Skin of body (tissue), 3 donors: ENCODE measurements at places on chromosomes 7 and 10.

DNA sequence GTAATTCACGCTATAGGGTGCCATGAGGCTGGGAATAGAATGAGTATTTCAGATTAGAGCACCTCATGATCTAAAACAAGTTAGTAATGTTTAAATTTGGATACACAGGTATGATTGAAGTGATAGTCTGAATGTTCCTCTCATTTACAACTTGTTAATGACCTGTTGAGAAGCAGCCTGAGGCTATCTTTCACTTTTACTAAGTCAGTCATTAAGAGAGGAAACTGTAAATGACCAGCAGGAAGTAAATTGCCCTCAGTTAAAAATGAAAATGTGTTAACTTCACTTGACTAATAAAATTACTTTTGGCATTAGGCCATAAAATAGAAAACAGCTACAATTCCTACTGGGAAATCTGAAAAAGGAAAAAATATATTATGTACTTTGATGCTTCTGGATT lies 1042.0 kb downstream of the DNAJB9 start:
- no peak for DNase-seq

DNA sequence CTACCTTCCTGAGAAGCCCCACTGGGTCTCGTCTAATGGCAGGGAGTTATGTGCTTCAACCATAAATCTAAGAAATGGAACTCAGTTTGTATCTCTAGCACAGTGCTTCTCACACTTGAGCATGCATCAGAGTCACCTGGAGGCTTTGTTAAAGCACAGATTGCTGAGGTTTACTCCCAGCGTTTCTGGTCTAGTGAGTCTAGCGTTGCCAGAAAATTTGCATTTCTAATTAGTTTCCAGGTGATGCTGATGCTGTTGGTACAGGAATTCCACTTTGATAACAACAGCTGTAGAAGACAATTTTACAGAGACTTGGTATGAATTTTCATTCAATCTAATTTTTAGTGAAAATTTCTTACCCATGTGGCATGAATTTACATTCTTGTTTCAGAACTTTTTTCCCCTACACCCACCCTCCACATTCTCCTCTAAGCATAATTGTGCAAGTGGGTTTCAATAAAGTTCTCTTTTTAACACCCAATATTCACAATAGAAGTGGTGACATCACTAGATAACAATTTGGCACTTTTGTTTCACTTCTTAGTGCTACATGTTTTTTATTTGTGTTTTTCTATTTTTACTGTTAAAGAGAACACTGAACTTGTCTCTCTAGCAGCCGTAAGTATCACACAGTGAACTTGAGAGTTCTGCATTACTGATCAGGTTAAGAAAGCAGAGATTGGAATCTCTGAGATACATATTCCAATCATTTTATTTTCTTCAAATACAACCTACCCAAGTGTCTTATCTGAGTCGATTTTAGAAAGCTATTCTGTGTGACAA lies 48.4 kb upstream of the BET1 start:
- no peak for DNase-seq

DNA sequence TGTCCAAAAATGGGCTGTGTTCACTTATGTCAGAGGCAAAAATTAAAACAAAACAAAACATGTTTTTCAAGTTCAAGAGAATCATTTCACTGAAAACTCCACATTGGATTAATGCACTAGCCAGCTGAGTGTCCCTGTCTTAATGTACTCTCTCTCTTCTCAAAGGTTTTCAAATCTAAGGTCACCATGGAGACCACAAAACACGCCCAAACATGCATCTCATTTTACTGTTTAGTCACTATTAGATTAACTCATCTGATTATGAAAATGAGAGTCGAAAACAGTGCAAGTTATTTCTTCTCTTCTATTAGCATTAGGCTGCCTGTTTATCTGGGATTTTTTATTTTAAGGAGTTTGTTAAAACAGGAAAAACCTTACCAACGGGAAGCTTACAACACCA lies 70.8 kb upstream of the ASAH2 start:
- peak; percentile 15 for DNase-seq

- peak; percentile 74 for DNase-seq
Observed at GRCh38 chr10:79066411-79067240, 2.1 kb upstream of the ZMIZ1 start.

- peak; percentile 28 for DNase-seq
Observed at GRCh38 chr10:51270936-51271530, 196.7 kb downstream of the PRKG1 start.

GRCh38 chr10:18659819-18660535 lies 746 bp downstream of the ARL5B start:
- peak; percentile 16 for DNase-seq
